Renal cortical epithelial cell (primary cell): ENCODE measurements at places on chromosomes 11 and 22. TPM values are rescaled to one million over a fixed set of nuclear protein-coding genes. Genes with fewer than 3 reads are reported as not detected.

INSC gene
- total RNA-seq, result 0.15 and 0.52 TPM in 2 replicates

RSF1 gene
- total RNA-seq, result 18.1 and 74.2 TPM in 2 replicates

MS4A5 gene
- not detected in 2 replicates for total RNA-seq

HRAS gene
- total RNA-seq, result 40.5 and 51.2 TPM in 2 replicates

SLC16A8 gene
- not detected in 2 replicates for total RNA-seq

PACSIN2 gene
- 69.8 and 129 TPM in 2 replicates for total RNA-seq

KCNE3 gene
- total RNA-seq, result 0.52 and 11.8 TPM in 2 replicates

TMEM121B gene
- 0.10 TPM in 1 of 2 replicates, not detected in the other for total RNA-seq

CCDC116 gene
- not detected in 2 replicates for total RNA-seq

RASL10A gene
- 0.15 TPM in 1 of 2 replicates, not detected in the other for total RNA-seq
